ENCODE measurements at places on chromosomes 6 and 20.

- DNase-seq: no peak
Observed at GRCh38 chr20:17504066-17504897, 26.9 kb downstream of the BFSP1 start.

DNA sequence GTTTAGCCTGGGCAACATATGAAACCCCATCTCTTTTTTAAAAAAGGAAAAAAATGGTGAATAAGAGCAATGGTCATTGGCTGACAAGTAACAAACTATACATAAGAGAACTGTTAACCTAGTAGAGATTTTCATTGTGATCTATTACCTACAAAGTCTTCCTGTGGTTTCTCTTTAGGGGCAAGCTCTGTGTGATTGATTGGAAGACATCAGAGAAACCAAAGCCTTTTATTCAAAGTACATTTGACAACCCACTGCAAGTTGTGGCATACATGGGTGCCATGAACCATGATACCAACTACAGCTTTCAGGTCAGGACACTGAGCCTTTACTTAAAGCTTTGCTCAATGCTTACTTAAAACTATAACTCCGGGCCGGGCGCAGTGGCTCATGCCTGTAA, 19.2 kb downstream of the MGME1 start:
- DNase-seq: no peak

- no peak for DNase-seq
Observed at GRCh38 chr6:94468830-94469229, 1049.5 kb upstream of the EPHA7 start.

GRCh38 chr6:154591234-154591633, 80.7 kb upstream of the CNKSR3 start:
- no peak for DNase-seq

- DNase-seq: no peak
Observed at GRCh38 chr6:99393366-99393697, 663 bp downstream of the COQ3 start.

DNA sequence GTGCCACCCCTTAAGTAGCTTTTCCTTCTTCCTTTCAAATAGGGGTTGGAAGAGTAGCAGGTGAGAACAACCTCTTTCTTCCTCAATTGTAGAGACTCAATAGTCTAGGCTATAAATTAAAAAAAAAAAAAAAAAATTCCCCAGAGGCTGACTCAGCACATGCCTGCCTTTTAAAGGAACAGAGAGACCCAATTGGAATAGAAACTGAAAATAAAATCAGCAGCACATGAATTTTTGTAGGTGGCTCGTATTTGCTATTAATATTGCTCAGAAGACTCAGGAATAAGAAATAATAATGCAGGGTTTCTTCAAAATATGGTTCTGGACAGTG, 19.3 kb downstream of the TOP1 start:
- no peak for DNase-seq

DNA sequence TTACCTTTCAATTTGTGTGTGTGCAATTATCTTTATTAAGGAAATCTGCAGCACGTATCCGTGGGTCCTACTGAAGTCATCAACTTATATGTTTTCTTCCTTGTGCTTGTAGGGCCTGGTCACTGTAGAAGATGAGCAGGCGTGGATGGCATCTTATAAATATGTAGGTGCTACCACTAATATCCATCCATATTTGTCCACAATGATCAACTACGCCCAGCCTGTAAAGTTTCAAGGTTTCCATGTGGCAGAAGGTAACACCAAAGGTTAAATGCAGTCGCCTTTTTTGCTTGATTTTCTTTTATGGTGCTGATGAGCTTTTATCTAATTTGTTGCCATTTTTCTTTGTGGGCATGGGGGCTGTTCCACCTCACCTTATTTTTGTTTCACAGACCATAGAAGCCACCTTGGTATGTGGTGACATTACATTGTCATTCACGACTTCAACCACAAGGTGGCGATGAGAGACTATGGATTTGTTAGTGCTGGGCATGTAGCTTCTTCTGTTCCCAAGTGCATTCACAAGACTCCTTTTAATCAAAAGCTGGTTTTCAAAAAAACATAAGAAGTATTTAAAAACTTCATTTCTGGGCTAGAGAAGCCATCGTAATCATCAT, 106.5 kb upstream of the LAMP5 start:
- DNase-seq: peak; percentile 1

DNA sequence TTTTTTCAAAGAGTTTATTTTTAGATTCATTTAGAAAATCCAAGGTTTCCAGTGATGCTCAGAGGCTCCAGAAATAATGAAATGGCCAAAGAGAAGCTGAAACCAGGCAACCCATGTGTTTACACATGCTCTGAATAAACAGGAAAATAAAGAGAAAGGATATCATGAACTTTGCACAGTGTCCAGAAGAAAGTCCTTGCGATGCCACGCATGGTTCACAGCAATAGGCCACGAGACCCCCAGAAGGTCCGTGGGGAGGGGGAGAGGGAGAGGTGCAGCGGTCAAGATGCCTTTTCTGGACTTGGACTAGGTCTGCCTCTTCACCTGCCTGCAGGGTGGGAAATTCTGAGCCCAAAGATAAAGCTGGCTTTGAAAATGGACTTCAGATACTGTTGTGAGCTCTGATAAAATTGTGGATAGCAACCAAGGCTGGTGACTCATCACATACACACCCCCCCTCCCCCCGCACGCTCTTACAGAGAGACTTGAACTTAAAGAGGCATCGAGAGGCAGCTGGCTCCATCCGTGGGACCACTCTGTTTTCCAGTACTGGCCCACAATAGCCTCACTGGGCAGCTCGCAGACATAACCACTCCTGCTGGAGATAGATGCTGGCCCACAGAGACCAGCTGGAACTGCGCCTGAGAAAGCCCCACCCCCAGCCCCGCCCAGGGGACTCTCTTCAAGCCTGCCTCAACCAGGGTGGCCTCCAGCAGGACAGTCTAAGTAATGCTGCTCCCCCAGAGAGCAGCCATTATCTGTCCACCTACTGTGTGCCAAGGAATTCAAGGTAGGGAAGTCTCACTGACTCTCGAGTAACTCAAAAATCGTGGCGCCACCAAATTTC, 21.2 kb upstream of the NFATC2 start:
- DNase-seq: no peak
